ENCODE measurements at places on chromosomes 7 and 10.

DNA sequence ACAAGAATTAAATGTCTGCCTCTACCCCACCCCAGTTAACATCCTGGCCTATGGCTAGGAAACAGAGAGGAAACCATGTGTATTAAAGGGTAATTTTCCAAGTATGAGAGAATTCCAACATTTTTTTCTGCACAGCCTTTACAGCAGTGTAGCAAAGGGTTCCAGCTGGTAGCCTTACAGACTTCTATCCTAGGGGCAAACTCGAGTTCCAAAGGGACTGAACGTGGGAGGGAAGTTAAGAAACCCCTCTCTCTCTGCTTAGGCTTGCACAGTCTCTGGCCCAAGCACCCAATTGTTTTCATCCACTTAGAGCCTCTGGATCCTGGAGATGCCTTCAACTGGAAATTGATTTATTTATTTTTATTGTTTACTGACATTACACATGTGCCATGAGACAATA lies 60.3 kb downstream of the SLC16A12 start:
- no peak for DNase-seq

GRCh38 chr7:55786901-55787300 lies 75.7 kb downstream of the SEPTIN14 start:
- no peak for DNase-seq

GRCh38 chr7:119556436-119556835 lies 716.5 kb upstream of the KCND2 start:
- DNase-seq: no peak

- DNase-seq: no peak
Observed at GRCh38 chr10:10865303-10865702, 152.4 kb upstream of the CELF2 start.

DNA sequence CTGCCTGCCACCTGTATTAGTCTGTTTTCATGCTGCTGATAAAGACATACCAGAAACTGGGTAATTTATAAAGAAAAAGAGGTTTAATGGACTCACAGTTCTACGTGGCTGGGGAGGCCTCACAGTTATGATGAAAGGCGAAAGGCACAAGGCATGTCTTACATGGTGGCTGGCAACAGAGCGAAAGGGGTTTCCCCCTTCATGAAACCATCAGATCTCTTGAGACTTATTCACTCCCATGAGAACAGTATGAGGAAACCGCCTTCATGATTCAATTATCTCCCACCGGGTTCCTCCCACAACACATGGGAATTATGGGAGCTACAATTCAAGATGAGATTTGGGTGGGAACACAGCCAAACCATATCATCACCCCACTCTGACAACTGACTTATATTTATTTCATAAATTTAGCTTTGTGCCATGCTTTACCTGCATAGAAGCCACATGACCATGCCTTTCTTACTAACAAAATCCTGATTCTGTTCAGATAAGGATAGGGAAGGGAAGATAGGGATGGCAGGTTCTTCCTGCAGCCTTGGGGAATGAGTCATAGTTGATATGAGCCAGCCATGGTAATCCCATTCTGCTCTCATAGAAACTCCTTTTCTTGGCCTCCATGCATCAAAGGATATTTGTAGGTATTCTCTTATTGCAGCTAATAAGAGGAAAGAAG lies 191.3 kb upstream of the AGK start:
- no peak for DNase-seq

Data from GM13977 (cell line).